IMR-90 (cell line): ENCODE measurements at places on chromosomes 5 and 9. TPM values are rescaled to one million over a fixed set of nuclear protein-coding genes. Genes with fewer than 3 reads are reported as not detected.

DNA sequence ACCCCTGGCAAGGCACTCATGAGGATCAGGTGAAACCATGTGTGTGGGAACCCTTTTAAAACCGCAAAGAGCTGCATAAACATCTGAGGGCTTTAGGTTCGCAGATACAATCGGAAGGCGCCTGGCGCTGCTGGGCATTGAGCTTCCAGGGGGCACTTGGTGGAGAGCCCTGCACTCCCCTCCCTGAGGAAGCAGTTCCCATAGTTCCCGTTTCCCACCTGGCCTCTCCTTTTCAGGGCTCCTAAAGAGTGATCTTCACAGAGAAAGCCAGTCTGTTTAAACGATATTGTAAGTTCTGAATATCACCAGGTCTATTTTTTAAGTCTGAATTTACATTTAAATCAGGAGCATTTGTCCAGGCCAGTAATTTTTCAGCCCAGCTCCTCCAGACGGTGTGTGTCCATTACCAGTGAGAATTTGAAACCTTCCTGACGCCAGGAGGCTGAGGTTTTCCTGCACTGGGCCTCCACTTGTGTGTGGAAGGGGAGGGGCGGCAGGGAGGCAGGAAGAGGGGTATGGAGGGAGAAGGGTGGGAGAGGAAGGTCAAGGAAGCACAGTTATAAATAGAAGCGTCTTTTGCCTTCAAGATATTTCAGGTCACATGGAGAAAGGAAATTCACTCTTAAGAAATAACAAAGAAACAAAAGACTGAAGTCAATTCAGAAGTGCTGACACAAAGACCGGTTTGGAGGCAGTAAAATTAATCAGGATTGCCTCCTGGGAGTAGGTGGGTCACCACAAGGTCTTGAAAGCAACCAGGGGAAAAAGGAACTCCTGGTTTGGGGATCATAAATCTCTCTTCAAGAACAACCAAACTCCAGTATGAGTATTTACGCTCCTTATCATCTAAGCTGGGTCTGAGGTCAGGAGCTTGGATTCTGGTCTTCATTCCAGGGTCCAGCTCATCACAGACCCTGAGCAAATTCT lies 14.3 kb upstream of the MGAT1 start:
- H3K4me1 ChIP-seq: peaks cover 11% of the 10 kb centered on the region
- H3K27me3 ChIP-seq: no peaks in the 10 kb centered on the region
- H3K36me3 ChIP-seq: no peaks in the 10 kb centered on the region
- no peak overlapping the region for H3K4me3 ChIP-seq

- H3K4me3 ChIP-seq: no peak overlapping the region
- no peaks in the 10 kb centered on the region for H3K36me3 ChIP-seq
- H3K27ac ChIP-seq: peak overlapping the region; percentile 55
- H3K27me3 ChIP-seq: no peaks in the 10 kb centered on the region
- H3K4me1 ChIP-seq: peaks cover 13% of the 10 kb centered on the region
Measured at GRCh38 chr5:75601567-75601966, 9.7 kb upstream of the ANKDD1B start.

Gene KCTD16
- 1.1 and 1.4 TPM in 2 replicates for total RNA-seq

Gene CDH9
- not detected in 2 replicates for total RNA-seq

DNA sequence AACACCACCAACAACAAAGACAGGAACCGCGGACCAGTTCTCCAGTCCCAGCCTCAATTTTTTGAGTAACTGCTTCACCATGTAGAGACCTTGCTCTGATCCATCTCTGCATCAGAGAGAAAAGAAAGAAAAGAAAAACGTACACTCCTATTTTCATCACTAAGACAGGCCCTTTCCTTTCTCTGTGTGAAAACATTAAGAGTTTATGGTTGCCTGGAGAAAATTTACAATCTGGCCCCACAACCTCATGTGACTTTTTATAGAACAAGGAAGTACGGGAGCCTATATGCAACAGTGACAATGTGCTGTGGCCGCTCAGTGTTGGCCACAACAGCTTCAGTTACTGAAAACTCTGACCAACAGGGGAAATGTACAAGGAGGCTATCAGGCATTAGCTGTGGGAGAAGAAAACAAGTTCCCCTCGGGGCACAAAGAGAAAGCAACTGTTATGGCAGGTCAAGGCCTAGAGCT lies 272.9 kb upstream of the PTGER4 start:
- no peaks in the 10 kb centered on the region for H3K27me3 ChIP-seq
- no peaks in the 10 kb centered on the region for H3K36me3 ChIP-seq
- H3K4me3 ChIP-seq: no peak overlapping the region
- peaks cover 4% of the 10 kb centered on the region for H3K4me1 ChIP-seq

DNA sequence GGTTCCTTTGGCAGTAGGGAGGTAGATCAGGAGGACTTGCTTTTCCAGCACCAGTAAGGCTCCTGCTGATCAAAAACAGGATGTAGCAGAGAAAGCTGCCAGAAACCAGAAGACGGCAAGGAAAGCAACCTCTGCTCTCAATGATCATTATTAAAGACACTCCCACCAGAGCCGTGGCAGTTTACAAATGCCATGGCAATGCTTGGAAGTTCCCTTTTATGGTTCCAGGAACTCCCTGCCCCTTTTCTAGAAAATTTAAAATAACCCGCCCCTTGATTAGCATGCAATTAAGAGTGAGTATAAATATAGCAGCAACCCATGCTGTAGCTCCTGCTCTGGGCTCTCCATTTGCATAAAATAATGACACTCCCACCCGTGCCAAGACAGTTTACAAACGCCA lies 16.1 kb downstream of the EQTN start:
- no peak overlapping the region for H3K27ac ChIP-seq
- no peak overlapping the region for H3K4me3 ChIP-seq
- H3K4me1 ChIP-seq: peaks cover 3% of the 10 kb centered on the region; the same call in 1 of the 2 replicates

GRCh38 chr9:19650312-19650711 lies 138.5 kb downstream of the SLC24A2 start:
- H3K4me1 ChIP-seq: no peaks in the 10 kb centered on the region
- H3K27ac ChIP-seq: no peak overlapping the region
- no peak for DNase-seq
- H3K27me3 ChIP-seq: no peaks in the 10 kb centered on the region
- no peaks in the 10 kb centered on the region for H3K36me3 ChIP-seq

Gene C8G
- not detected in 2 replicates for total RNA-seq

Gene TAF11L5
- total RNA-seq: not detected in 2 replicates

GRCh38 chr9:111005746-111006470 lies 32.4 kb downstream of the LPAR1 start:
- peaks cover 9% of the 10 kb centered on the region for H3K4me1 ChIP-seq
- peak overlapping the region; percentile 54; the same call in 1 of the 2 replicates for H3K27ac ChIP-seq
- peaks cover 14% of the 10 kb centered on the region for H3K36me3 ChIP-seq
- H3K27me3 ChIP-seq: no peaks in the 10 kb centered on the region
- DNase-seq: peak; percentile 50
- no peak overlapping the region for H3K4me3 ChIP-seq

Gene ARHGEF28
- total RNA-seq: 13.9 and 16.0 TPM in 2 replicates

Gene ORM2
- total RNA-seq: not detected in 2 replicates

DNA sequence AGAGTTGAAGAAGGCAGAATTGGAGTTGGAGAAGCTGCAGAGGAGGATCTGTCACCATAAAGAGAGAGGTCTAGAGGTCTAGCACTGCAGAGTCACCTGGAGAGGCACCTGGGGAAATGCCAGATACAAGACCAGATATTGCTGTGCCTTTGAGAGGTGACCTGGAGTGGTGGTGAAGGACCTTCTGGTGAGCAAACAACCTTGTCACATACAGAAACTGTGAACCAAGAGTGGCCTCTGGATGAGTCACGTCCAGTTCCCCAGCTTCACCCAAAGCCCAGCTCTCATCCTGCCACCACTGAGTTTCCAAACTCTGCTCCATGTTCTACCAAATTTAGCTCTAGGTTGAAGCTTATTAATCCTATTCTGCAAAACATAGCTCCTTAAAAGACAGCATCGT lies 131.1 kb upstream of the FBXL7 start:
- H3K4me1 ChIP-seq: no peaks in the 10 kb centered on the region
- no peaks in the 10 kb centered on the region for H3K27me3 ChIP-seq
- H3K4me3 ChIP-seq: no peak overlapping the region
- DNase-seq: no peak
- H3K27ac ChIP-seq: no peak overlapping the region

GRCh38 chr5:29054282-29054681 lies 2015.9 kb upstream of the CDH9 start:
- no peaks in the 10 kb centered on the region for H3K36me3 ChIP-seq
- no peak overlapping the region for H3K4me3 ChIP-seq
- no peak overlapping the region for H3K27ac ChIP-seq

GRCh38 chr5:107154593-107154992 lies 516.1 kb downstream of the EFNA5 start:
- H3K27me3 ChIP-seq: no peaks in the 10 kb centered on the region
- no peak overlapping the region for H3K27ac ChIP-seq
- no peaks in the 10 kb centered on the region for H3K4me1 ChIP-seq
- DNase-seq: no peak
- no peaks in the 10 kb centered on the region for H3K36me3 ChIP-seq

Gene ENHO
- not detected in 2 replicates for total RNA-seq

Gene STOM
- 84.8 and 103 TPM in 2 replicates for total RNA-seq

Gene SLC24A2
- total RNA-seq: not detected in 2 replicates

DNA sequence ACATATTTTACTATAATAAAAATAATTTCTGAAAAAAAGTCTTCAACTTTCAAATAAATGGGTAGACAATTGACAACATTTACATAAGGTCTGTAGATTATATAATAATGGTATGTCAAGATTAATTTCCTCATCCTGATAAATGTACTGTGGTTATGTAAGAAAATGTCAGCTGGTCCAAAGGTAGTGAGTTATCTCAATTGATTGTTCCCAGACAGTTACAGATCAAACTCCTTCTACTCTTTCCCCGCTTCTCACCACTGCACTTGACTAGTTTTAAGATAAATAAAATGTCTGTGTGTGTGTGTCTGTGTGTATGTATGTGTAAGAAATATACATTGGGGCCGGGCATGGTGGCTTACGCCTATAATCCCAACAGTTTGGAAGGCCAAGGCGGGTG lies 16.4 kb upstream of the MARCHF6 start:
- no peaks in the 10 kb centered on the region; the same call in 1 of the 2 replicates for H3K4me1 ChIP-seq
- DNase-seq: no peak
- peaks cover 7% of the 10 kb centered on the region; the same call in 1 of the 2 replicates for H3K27me3 ChIP-seq
- no peak overlapping the region for H3K27ac ChIP-seq
- H3K4me3 ChIP-seq: no peak overlapping the region

- no peaks in the 10 kb centered on the region for H3K27me3 ChIP-seq
- no peak overlapping the region for H3K27ac ChIP-seq
- peaks cover 53% of the 10 kb centered on the region for H3K36me3 ChIP-seq
- DNase-seq: peak; percentile 7
Measured at GRCh38 chr9:89359751-89360261, 41.5 kb downstream of the SECISBP2 start.

Gene PSAT1
- 88.4 and 98.9 TPM in 2 replicates for total RNA-seq

- H3K4me3 ChIP-seq: no peak overlapping the region
- no peaks in the 10 kb centered on the region for H3K36me3 ChIP-seq
- no peak overlapping the region for H3K27ac ChIP-seq
- no peaks in the 10 kb centered on the region for H3K4me1 ChIP-seq
- H3K27me3 ChIP-seq: no peaks in the 10 kb centered on the region
Measured at GRCh38 chr9:29511680-29512079, 1938.4 kb upstream of the C9orf72 start.

GRCh38 chr9:120913647-120914264 lies 12.8 kb downstream of the TRAF1 start:
- no peaks in the 10 kb centered on the region for H3K27me3 ChIP-seq
- no peak for DNase-seq
- peaks cover 4% of the 10 kb centered on the region for H3K4me1 ChIP-seq
- H3K36me3 ChIP-seq: peaks cover 6% of the 10 kb centered on the region
- H3K4me3 ChIP-seq: no peak overlapping the region

- peak; percentile 21 for DNase-seq
- no peaks in the 10 kb centered on the region for H3K36me3 ChIP-seq
- H3K4me1 ChIP-seq: no peaks in the 10 kb centered on the region
- H3K4me3 ChIP-seq: no peak overlapping the region
- no peaks in the 10 kb centered on the region for H3K27me3 ChIP-seq
Measured at GRCh38 chr5:28766565-28767158, 1728.3 kb upstream of the CDH9 start.

- H3K27me3 ChIP-seq: no peaks in the 10 kb centered on the region
Measured at GRCh38 chr5:100827481-100827889, 75.6 kb downstream of the ST8SIA4 start.

Gene YIPF5
- total RNA-seq: 172 and 192 TPM in 2 replicates

Gene SAXO1
- total RNA-seq: under 0.01 TPM in 1 of 2 replicates, not detected in the other

Gene PRDM9
- not detected in 2 replicates for total RNA-seq

DNA sequence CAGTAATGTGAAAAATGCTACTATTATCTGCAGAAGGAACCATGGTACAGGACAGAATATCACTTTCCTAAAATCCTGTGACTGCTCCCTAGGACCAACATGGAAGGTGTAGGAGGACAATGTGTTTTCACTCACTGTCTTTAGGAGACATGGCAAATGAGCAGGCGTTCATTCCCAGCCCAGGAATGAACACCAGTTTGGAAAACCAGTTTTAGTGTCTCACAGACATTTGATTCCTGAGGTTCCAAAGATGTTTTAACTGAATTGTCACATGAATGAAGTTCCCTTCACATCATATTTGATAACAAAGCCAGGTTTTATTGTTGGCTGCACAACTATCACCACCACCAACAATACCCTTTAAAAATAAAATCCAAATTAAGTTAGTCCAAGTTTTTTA lies 178.2 kb downstream of the ENC1 start:
- no peak overlapping the region for H3K27ac ChIP-seq
- H3K4me1 ChIP-seq: no peaks in the 10 kb centered on the region
- peaks cover 32% of the 10 kb centered on the region for H3K27me3 ChIP-seq
- H3K4me3 ChIP-seq: no peak overlapping the region

DNA sequence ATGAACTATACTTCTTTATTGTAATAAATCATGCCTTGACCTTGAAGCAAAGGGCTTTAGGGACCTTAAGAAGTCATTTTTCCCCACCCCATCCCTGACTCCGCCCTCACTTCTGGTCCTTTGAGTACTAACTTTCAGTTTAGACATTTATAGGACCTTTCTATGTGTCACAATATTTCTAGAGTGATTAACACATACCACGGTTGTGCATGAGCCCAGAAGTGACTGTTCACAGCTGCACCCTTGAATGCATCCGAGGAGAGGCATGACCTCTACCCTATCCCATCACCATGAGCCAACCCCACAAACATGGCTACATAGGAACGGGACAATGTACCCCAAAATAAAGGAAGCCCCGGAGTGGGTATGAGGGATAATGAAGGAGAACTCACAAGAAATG lies 160.3 kb downstream of the HSD17B3 start:
- DNase-seq: peak; percentile 7
- peaks cover 16% of the 10 kb centered on the region for H3K27me3 ChIP-seq
- peaks cover 25% of the 10 kb centered on the region for H3K4me1 ChIP-seq
- no peak overlapping the region for H3K4me3 ChIP-seq
- H3K27ac ChIP-seq: no peak overlapping the region

Gene ABO
- not detected in 2 replicates for total RNA-seq

DNA sequence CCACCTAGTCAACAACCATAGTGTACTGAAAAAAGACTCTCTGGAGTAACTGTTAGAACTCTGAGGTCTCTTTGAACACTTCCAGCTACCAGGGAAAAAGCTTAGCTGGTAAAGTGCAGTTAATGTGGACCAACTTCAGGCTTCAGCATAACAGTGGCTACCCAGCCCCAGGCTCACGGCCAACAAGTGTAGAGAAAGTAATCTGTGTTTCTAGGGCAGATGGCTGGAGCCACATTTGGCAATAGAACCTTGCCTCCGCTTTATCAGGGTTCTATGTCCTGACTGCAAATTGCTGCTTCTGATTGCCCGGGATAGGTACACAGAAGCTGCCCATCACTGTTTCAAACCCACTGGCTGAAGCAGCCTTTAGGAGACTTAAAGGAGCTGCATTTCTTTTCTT lies 76.0 kb upstream of the SIMC1 start:
- H3K4me1 ChIP-seq: peaks cover 2% of the 10 kb centered on the region; the same call in 1 of the 2 replicates
- no peak overlapping the region for H3K4me3 ChIP-seq
- DNase-seq: no peak
- H3K36me3 ChIP-seq: no peaks in the 10 kb centered on the region
- no peak overlapping the region for H3K27ac ChIP-seq
- H3K27me3 ChIP-seq: no peaks in the 10 kb centered on the region
